ENCODE measurements at places on chromosomes 2 and 18.

- DNase-seq: no peak
Observed at GRCh38 chr2:26891-27290, 19.4 kb downstream of the FAM110C start.

- DNase-seq: no peak
Observed at GRCh38 chr18:62384610-62385097, 59.5 kb downstream of the TNFRSF11A start.

GRCh38 chr2:129911363-129912065, 68.0 kb upstream of the RAB6C start:
- no peak for DNase-seq

DNA sequence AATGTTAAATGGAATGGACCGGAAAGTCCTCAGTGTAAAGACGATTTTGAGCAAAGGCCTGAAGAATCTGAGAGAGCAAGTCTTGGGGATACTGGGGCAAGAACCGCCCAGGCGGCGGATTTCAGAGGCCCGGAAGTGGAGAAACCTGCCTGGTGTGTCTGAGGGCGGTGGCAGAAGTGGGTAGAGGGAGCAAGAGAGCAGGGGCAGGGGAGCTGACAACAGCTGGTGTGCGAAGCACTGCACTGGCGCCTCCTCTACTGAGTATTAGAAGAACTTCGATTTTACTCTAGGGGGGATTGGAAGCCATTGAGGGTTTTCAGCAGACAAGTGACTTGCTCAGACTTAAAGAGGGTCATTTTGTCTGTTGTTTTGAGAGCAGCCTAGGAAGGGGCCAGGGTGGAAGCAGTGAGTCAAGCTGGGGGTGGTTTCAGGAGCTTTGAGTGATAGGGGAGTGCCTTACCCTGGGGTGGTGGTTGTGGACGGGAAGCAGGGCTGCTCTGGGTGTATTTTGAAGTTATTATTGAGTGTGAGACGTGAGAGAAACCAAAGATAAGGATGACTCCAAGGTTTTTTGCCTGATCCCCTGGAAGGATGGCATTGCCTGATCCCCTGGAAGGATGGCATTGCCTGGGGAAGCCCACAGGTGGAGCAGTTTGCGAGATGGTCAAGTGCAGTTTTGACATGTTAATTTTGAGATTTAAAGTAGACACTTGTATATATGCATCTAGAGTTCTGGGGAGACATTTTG, 52.5 kb downstream of the ZNF236 start:
- no peak for DNase-seq

- no peak for DNase-seq
Observed at GRCh38 chr2:6535572-6535971, 330.1 kb downstream of the CMPK2 start.

DNA sequence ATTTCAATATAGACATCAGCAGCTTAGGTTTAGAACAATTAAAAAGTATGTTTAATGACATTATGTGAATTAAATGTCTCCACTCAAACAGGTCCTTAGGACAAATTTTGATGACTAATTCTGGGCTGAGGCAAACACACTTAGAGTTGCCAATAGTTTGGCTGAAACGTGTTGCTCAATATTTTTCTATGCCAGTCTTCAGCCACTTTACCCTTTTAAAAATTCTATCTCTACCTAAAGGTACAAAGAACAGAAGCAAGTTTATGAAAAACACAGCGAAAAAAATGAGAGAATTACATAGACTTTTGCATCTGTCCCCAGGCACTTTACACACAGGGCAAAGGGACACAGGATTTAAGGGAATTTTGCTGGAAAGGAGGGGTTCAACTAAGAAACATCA, 4.5 kb downstream of the IDH1 start:
- no peak for DNase-seq

DNA sequence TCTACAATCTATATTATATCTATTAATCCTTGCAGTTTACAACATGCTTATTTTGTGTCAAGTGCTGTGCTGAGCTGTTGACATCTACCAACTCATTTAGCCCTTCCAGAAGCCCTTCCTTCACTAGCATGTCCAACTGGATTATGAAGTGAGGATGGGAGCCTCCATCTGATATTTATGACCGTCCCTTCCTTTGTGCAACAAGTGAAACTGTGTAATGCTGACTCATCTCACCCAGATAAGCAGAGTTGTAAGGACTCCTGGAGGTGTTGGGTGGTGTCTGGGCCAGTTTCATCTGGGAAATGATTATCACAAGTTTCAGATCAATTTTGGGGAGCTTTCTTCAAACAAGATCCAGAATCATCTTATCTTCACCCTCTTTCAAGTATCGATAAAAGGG, 156.6 kb upstream of the ETAA1 start:
- DNase-seq: no peak

GRCh38 chr18:22114526-22115321, 54.7 kb upstream of the GATA6 start:
- no peak for DNase-seq
